ENCODE measurements at places on chromosomes 5 and 9.

GRCh38 chr5:173679909-173680630 is 63.6 kb upstream of the BOD1 start:
- DNase-seq = no peak

DNA sequence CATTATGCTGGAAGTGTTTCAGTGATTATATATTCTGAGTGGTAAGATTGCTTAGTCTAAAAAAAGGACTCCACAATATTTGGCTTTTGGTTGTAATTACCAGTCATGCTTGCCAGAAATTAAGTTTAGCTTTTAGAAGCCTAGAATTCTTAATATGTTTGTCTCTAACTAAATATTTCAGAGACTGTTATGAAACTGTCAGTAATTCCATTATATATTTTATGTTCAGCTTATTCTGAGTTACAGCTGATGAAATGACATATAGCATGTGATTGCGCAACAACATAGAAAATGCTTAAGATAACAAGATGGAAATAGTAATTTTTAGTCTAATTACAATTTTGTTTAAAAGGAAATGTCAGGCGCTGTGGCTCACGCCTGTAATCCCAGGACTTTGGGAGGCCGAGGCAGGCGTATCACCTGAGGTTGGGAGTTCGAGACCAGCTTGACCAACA is 44.2 kb downstream of the KIAA1958 start:
- no peak for DNase-seq

DNA sequence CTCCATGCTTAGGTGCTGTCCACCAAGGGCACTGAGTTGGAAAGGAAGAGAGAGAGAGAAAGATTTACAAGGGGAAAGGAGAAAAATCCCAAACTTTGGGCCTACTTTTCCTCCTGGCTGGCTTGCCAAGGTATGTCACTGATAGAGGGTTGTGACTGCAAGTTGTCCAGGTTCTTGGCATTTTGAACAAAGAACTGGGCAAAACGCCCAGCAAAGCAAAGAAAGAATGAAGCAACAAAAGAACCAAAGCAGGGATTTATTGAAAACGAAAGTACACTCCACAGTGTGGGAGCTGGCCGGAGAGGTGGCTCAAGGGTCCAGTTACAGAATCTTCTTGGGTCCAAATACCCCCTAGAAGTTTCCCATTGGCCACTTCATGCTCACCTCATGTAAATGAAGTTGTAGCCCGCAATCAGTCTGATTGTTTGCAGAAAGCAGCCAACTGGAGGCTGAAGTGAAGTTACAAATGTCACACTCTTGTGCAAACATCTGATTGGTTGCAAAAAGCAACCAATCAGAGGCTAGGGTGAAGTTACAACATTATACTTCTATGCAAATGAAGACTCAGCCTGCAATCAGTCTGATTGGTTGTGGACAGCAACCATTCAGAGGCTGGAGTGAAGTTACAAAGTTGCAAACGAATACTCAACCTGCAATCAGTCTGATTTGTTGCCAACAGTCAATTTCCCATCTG is 263.5 kb downstream of the YTHDC2 start:
- no peak for DNase-seq

DNA sequence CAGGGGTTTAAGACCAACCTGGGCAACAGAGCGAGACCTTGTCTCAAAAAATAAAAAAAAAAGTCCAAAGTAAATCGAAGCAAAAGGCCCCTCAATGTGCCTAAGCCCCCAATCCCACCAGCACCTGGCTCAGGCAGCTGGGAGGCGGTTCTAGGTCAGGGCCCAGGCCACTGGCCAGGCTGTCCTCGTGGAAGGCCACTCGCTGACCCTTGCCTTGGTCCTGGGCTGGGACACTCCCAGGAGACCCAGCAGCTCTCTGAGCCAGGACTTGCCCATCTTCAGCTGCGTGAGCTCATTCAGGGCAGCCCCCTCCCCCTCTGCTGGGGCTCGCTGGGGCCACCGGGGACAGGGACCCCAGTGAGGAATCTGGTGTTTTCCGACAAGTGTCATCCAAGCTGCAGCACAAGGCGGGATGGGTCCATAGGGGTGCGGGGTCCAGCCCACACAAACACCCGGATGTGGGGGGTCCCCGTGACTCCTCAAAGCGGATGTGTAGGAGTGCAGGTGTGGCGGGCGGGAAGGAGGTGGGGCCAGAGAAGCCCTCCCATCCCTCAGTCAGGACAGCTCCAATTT is 4.0 kb downstream of the AGPAT2 start:
- DNase-seq = no peak

DNA sequence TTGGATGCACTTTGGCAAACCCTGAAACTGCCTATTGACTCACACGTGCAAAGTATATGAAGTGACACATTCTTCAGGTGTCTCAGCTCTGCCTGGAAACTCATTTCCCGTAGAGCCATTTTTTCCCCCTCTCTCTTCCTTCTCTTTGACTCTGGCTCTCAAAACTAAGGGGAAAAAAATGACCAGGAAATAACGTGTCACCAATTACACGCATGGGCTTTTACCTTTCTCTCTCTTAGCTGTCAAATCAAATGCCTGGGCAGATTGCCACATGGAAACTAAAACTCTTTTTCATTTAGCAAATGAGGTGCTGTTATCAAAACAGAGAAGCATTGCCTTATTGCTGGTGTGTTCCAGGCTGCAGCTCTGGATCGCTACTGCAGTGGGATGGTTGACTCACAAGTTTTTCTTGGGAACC is 18.3 kb upstream of the IFNK start:
- no peak for DNase-seq

DNA sequence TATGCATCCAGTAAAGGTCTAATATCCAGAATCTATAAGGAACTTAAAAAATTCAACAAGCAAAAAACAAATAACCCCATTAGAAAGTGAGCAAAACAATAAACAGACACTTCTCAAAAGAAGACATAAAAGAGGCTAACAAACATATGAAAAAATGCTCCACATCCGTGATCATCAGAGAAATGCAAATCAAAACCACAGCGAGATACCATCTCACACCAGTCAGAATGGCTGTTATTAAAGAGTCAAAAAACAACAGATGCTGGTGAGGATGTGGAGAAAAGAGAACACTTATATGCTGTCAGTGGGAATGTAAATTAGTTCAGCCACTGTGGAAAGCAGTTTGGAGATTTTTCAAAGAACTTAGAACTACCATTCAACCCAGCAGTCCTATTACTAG is 86.1 kb downstream of the WWC1 start:
- DNase-seq = no peak

Measured in COLO829 (cell line).